ENCODE measurements at places on chromosomes 4 and X.

GRCh38 chr4:69753686-69754085 is 6.7 kb downstream of the SULT1B1 start:
- DNase-seq, result no peak

DNA sequence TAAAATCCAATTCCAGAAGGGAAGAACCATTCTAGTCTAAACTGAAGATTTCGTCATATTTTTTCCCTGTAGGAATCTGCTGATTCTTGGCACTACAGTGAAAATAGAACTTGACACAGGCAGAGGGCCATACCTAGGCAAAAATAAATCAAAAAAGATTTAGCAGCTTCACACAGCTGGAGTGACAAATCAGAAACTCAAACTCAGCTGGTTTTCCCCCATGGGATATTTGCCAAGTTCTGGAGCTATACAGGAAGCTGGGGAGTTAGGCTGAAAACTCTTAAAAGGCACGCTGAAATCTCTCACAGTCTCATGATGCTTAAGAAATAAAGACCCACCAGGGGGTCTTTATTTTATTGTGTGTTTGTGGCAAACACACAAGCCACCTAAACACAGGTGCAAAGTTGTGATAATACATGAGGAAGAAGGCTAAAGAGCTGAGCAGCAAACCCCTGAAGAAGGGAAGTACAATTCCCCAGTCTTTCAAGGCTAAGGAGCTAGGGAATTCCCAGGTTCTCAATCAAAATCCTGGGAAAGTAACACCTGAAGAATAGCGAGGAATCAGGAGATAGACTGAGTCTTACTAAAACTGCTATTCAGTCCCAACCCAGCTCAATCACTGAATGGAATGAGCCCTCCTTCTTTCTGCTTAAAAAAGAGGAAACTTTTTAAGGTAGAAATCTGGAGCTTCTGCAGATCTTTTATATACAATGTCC is 32.1 kb upstream of the BEND2 start:
- DNase-seq, result no peak

GRCh38 chrX:69424910-69425309 is 79.2 kb upstream of the NALF2 start:
- DNase-seq, result no peak

- peak; percentile 79 for DNase-seq
Measured at GRCh38 chrX:23901805-23902204, 5.9 kb downstream of the APOO start.

GRCh38 chr4:45350438-45350837 is 624.1 kb upstream of the GNPDA2 start:
- DNase-seq, result no peak

DNA sequence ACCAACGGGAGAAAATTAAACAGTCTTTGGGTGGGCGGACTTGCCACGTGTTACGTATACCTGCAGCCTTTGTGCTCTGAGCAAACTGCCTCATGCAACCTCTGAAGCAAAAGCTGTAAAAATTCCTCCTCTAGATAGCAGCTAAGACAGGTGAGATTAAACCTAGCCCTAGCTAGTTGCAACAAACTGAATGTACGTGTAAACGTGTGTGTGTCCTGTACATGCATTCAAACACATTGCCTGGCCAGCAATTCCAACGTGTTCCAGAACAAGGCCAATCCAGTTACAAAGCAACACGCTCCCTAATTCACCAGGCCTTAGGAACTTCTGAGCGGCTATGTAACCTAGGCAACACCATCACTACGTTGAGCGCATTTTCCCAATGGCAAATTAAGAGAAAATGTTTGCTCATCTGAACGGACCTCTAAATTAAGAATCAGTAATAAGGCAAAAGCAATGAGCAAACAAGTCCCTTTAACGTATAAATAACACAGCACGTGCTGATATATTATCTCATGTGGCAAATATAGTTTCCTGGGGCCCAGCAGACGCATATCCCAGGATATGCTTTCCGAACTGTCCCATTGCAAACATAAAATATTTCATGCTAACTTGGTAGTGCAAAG is 792 bp downstream of the PPID start:
- no peak for DNase-seq

DNA sequence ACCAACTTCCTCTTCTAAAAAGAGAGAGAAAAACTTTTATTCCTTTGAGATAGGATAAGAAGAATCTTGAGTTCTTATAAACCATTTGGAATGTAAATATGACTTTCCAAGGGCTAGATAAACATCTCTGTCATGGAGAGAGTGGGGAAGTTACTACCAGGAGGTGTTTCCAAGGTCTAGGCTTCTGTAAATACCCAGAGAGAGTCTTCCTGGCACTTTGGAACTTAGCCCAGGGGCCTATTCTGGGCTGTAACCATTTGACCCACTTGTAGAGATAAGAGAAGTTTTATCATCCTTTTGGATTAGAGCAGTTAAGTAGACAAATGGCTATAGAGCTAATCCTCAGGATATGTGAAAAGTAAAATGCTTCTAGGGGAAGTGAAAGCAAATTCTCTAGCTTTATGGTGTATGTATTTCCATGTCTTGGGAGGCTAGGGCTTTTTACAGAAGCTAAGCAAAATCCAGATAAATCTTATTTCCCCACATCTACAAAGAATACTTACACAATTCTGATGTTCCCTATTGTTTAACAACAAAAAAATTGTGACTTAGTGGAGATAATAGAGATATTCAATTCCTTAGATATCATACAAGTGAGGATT is 51.1 kb downstream of the MCUB start:
- DNase-seq, result no peak

DNA sequence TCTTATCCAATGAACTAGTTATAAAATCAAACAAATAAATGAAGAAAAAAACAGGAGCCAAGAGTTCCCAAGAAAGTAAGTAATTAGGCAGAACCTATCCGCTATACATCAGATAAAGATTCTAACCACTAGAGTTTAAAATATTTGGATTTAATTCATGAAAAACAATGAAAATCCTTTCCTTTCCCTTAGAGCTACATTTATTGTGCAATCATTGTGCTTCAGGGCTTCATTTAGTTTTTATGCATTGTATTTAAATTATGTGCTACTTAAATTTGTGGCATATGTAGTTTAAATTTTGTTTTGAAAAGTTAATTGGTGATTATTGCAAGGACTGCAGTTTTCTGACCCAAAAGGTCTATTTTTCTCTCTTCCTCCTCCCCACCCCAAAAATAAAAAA is 17.9 kb downstream of the GNRHR start:
- no peak for DNase-seq

- no peak for DNase-seq
Measured at GRCh38 chr4:89303814-89304388, 3.7 kb downstream of the GPRIN3 start.

DNA sequence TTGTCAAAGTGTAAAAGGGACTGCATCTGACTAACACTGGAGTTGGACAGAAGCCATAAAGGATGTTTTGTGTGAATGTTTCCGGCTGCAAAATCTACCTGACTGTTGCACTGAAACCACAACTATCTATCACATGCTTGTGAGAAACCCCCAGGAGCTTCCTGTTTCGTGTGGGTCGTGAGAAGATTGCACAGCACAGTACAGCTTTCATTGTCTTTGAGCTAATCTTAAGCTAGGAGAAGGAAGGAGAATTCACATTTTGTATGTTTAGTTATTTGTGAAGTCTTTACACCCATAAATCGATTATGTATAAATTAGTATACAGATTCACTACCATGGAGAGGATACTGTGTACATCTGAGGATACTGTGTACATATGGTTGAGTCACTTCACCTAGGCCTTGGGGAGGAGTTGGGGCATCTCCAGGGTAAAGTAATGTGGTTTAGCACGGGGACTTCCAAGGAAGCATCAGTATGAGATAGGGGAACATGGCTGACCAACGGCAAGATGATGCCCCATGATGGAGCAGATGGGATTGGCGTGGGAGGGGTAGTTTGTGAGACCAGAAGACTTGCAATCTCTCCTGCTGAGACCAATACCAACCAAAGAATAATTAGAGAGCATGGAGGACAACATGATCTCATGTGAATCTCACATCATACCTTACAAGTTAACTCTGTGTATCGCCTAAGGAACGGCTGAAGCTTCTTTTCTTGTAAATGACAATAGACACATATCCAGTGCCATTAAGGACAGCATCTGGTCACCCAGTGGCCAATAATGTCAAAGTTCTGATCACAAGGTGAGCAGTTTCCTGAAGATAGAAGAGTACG is 43.1 kb upstream of the FAM9C start:
- peak; percentile 92 for DNase-seq

- DNase-seq, result no peak
Measured at GRCh38 chrX:136597356-136597755, 50.6 kb upstream of the CD40LG start.

GRCh38 chr4:176584031-176584606 is 208.6 kb downstream of the VEGFC start:
- no peak for DNase-seq

DNA sequence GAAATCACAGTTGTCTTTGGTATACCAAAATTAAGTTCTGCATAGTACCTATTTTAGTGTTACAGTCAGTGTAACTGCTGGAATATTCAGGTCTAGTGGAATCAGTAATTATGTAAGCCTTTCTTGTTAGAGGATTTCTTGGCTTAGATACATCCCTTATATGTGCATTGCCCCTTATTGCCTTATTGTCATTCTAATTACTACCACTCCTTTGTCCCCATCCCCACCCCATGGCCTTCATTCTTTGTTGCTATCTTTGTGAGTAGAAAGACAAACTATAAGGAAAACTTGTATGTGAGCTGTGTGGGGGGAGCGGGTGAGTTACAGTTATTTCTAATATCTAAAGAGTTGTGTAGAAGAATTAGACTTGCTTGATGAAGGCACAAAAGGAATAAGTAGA is 36.9 kb upstream of the RPA4 start:
- DNase-seq, result no peak

DNA sequence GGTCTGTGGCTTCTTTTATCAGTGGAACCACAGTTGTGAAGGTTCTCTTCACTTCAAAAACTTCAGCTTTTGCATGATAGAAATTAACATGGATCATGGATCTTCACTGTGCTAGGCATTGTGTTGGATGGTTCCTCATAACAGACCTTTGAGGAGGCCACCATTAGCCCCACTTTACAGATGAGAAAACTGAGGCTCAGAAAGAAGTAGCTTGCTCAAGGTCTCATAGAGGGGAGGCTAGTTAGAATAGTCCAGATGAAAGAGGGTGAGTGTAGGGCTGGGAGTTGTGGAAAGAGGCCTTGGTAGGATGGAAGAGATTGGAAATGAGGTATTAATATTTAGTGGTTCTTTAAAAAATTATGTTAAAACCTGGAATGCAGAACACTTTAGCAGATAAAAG is 2.6 kb downstream of the TSR2 start:
- DNase-seq, result no peak

DNA sequence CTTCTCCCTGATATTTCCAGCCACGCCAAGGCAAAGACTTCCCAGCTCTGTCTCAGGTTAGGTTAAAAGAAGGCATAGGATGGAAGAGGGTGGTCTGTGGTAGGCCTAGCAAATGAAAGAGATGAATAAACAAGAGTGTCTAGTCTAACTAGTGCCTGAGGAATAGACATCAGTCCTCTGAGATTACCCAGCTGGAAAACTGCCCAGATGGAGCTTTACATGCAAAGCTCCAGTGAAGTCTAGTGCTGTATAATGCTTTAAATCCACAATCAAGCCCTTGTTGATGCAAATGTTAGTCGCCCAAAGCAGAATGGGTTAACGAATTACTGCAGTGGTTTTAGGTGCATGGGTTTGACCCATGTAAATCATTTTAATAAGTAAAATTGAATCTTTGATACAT is 24.8 kb upstream of the GUCY1B1 start:
- no peak for DNase-seq

DNA sequence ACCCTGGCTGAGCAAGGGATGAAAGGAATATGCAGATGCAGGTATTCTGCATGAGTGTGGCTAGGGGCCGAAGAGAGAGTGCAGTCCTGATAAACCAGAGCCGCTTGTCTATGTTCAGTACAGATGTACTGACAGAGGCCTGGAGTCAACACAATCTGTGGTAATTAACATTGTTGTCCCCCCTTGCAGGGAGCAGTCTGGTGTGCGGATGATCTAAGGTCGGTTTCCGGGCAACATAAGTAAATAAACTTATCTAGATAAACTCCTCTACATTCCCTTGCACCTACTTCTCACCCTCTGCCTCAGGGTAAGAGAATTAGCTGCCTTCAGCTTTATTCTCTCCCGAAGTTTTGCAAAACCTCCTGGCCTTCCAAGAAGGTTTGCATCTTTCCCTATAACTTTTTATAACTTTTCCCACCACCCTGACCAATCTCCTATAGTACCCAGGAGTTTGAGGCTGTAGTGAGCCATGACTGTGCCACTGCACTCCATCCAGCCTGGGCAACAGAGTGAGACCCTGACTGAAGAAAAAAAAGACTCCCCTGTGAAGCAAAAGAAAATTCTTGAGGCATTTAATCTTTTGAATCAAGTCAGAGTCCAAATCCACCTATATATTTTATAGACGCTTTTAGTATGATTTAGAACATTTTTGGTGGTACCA is 26.6 kb downstream of the SNX25 start:
- DNase-seq, result no peak

DNA sequence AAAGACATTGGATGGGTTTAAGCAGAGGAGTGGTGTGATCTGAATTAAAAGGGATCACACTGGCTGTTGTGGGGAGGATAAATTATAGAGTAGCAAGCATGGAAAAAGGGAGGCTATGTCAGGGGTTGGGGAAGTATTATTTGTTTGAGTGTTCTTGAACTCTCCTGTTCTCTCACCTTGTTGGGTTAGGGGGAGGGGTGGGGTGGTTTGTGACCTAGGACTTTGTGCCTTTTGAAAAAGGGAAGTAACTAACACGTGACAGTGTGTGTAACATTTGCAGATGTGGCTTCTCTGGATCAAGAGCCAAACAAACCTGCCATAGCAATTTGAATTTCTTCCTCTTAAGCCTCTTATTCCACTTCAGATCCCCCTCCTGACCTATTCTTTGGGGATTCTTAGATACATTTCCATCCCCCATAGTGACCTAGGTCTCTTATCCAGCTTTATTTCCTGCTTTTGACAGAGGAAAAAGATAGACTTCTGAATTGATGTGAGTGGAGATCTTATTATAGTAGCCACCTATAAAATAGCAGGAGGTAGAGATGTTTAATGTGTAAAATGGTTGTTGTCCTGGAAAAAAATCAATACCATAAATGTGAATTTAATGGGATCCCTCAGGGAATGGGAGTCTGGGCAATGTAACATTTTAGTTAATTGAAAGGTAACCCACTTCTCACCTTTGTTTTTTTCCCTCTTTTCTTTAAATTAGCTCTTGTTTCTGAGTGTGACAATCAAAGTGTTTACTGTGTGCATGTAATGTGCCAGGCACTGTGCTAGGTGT is 120.4 kb downstream of the CT47B1 start:
- DNase-seq, result no peak

GRCh38 chr4:121227341-121227792 is 63.2 kb upstream of the TNIP3 start:
- no peak for DNase-seq

- no peak for DNase-seq
Measured at GRCh38 chr4:181858741-181859140, 384.5 kb upstream of the TENM3 start.

- DNase-seq, result no peak
Measured at GRCh38 chrX:53223068-53223693, 1.8 kb downstream of the KDM5C start.
